Fibroblast of skin of right quadriceps (primary cell): ENCODE measurements at places on chromosomes 4 and X.

DNA sequence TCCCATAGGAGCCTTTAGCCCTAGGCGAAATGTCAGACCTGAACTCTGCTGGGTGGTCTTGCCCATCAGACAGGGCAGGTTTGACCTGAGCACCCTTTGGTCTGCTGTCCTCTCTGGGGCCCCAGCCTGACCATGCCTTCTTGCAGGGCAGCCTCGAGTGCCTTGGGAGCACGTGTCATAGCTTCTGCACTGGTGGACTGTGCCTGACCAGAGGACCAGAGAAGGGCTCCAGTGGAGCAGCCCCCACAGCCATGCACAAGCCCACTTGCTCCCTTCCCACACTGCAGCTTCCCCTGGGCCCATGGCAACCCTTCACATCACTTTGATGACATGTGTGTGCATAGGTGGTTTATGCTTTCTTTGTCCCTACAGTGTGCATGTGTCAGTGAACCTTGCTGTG lies 394.0 kb downstream of the TEX13C start:
- DNase-seq = no peak

DNA sequence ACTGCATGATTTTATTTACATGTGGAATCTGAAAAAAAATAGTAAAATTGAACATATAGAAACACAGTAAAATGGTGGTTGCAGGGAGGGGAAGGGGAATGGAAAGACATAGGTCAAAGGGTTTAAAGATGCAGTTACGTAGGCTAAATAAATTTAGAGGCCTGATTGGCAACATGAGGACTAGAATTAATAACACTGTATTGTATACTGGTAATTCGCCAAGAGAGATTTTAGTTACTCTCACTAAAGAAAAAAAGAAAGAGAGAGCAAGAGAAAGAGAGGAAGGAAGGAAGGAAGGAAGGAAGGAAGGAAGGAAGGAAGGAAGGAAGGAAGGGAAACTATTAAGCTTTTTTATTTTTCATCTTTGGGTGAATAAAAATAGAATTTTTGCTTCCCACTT lies 488.1 kb downstream of the PCDH10 start:
- no peak for DNase-seq

GRCh38 chr4:57114973-57115372 lies 4.8 kb upstream of the IGFBP7 start:
- peak; percentile 47 for DNase-seq

GRCh38 chrX:63702556-63702955 lies 82.5 kb downstream of the ARHGEF9 start:
- no peak for DNase-seq

- no peak for DNase-seq
Measured at GRCh38 chrX:131764216-131764615, 220.3 kb downstream of the OR13H1 start.

GRCh38 chr4:169650227-169650936 lies 30.0 kb downstream of the CLCN3 start:
- no peak for DNase-seq

DNA sequence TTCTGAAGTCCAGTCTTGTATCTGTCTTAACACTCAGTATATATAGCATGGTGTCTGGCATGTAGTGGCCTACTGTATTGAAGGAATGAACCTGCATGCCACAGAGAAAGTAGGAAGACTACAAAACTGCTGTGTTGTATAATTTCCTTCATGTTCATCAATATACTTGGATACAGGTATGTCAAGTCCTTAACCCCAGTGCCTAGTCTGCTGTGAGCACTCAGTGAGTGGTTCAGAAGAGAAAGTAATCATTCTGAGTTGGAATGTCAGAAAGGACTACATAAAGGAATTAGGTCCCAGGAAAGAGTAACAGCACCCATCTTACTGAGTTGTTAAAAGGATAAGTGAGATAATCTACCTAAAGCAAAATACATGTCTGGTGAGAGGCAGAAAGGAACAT lies 32.0 kb downstream of the ABCE1 start:
- no peak for DNase-seq

- DNase-seq = no peak
Measured at GRCh38 chr4:156439576-156440200, 486.0 kb upstream of the CTSO start.

DNA sequence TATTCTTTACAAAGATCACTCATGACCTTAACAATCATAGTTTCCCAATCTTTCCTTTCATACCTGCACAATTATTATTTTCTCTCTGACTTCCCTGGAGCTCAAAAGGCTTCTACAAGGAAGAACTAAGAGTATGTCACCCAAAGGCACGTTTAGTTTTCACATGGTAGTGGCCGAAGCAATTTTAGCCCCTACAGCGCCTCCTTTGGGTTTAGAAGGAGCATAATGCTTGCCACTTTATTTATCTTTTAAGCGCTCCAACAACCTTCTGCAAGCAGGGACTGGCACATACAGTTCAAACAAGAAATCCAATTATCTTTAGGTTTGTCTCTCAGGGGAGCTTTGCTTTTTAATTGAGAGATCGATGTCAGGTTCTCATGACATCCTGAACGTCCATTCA lies 42.0 kb upstream of the IGSF1 start:
- DNase-seq = no peak

DNA sequence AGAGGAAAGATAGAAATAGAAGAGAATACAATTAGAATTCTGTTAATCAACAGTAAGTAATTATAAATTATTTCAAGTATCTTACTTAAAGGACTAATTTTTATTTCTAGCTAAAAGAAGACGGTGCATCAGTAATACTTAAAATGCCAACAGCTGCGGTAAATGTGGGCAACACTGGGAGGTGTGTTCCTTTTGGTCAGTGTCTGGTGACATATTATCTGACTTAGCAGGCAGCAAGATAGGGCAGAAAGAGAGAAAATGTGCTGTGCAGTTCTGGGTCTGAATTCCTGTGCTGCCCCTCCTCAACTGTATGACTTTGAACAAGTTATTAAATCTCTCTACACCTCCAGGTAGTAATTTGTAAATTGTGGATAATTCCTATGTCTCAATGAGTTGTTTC lies 120.6 kb downstream of the ZNF827 start:
- DNase-seq = no peak

- no peak for DNase-seq
Measured at GRCh38 chrX:121666171-121666570, 618.8 kb downstream of the GLUD2 start.

DNA sequence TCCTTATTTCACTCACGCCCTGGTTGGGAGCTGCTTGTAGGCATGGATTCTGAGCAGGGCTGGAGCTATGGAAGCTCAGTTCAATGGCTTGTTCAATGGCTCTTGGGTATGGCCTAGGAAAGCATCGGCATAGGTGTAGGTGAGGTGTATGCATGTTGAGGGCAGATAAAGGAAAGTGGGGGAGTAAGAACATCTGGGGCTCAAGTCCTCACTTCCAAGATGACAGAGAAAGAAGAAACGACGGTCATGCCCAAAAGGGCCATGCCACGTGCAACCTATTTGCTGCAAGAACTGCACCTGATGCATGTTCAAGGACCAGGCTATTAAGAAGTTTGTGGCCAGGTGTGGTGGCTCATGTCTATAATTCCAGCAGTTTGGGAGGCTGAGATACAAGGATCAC lies 23.4 kb downstream of the SCD5 start:
- no peak for DNase-seq

DNA sequence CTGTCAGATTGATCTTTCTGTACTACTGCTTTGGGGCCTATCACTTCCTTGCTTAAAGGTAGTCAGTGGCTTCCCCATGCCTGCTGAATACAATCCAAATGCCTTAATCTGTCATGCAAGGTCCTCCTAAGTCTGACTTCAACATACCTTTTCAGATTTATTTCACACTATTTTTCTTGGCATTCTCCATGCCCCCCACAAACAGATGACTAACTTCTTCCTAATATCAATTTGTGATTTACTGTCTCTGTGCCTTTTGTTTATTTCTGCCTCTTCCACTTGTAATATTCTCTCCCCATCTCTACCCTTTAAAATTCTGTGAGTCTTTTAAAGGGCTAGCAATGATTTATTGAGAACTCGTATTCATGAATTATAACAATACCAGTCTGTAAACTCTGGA lies 41.8 kb downstream of the OCRL start:
- peak; percentile 12 for DNase-seq

DNA sequence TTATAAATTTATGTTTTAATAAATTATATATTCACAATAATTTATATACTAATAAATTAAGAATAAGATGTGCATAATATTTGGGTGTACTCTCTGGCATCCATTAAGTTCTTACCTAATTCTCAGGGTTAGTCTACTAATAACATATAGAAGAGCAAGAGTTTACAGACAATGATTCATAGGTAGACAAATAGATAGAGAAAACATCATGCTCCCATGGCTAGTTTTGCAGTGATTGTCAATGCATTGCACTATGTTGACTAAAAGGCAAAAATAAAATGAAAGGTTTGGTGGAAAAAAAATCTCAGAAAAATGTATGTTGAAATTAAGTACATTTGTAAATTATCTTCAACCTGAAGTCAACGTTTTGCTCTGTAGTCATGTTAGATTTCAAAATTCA lies 606.0 kb downstream of the KCTD8 start:
- DNase-seq = no peak

DNA sequence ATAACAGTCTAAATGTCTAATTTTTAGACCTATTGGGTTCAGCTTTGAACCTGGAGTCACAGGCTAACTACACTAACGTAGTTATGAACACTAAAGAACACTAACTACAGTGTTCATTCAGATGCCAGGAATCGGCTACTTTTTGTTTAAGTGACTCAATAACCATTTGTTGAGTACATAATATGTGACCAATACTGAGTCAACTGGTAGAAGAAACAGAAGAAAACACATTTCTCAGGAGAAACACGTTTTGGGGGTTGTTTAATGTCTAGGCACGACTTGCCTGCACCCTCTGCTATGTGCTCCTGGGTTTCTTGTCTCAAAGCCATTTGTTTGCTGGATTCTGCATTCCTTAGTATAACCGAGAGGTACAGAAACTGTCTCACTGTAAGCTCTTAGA lies 18.6 kb upstream of the CLNK start:
- DNase-seq = peak; percentile 57

GRCh38 chr4:107894138-107894603 lies 37.2 kb upstream of the CYP2U1 start:
- no peak for DNase-seq

- DNase-seq = no peak
Measured at GRCh38 chr4:134309715-134310114, 108.1 kb upstream of the PABPC4L start.

GRCh38 chr4:159235779-159236368 lies 133.0 kb downstream of the RAPGEF2 start:
- DNase-seq = no peak

GRCh38 chr4:118850488-118851173 lies 14.7 kb upstream of the SEC24D start:
- no peak for DNase-seq

GRCh38 chr4:147590249-147590920 lies 26.8 kb upstream of the TMEM184C start:
- peak; percentile 72 for DNase-seq
